ENCODE measurements at places on chromosomes 6 and 20.

- no peak for DNase-seq
Measured at GRCh38 chr20:10558635-10559187, 115.1 kb downstream of the JAG1 start.

DNA sequence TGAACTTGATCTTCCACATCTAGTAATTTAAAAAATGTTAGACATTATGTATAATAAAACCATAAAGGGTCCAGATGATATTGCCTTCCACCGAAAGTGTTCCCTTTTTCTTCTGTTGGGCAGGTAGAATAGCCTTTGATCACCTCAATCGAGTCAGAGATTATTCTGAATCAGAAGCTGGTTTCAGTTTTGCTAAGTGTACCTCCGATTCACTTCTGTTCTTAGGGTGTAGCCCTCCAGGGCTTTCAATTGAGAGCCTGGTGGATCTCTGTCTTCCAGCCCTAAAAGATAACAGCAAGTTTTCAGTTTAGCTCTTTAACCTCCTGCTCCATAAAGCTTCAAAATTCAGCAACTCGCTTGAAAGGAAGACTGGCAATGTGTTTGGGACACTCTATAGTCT, 21.1 kb upstream of the AIG1 start:
- DNase-seq, result no peak

GRCh38 chr20:32135983-32136515, 26.5 kb downstream of the TM9SF4 start:
- no peak for DNase-seq

- DNase-seq, result no peak
Measured at GRCh38 chr6:78511009-78511408, 356.3 kb upstream of the IRAK1BP1 start.

Measured in H7 (cell line).